ENCODE measurements at places on chromosomes 16 and 17. TPM values are rescaled to one million over a fixed set of nuclear protein-coding genes. Genes with fewer than 3 reads are reported as not detected.

GRCh38 chr17:80009391-80010282, 26.0 kb downstream of the TBC1D16 start:
- H3K27ac ChIP-seq, result no peak overlapping the region
- H3K4me1 ChIP-seq, result no peaks in the 10 kb centered on the region
- no peaks in the 10 kb centered on the region for H3K27me3 ChIP-seq
- DNase-seq, result no peak
- no peaks in the 10 kb centered on the region for H3K36me3 ChIP-seq
- no peak overlapping the region for H3K4me3 ChIP-seq

- peaks cover 23% of the 10 kb centered on the region for H3K36me3 ChIP-seq
- H3K27me3 ChIP-seq, result no peaks in the 10 kb centered on the region
- H3K4me3 ChIP-seq, result peak overlapping the region; percentile 76
- H3K27ac ChIP-seq, result peak overlapping the region; percentile 99
Observed at GRCh38 chr16:89316701-89317100, 99.2 kb downstream of the ZNF778 start.

GRCh38 chr17:59619035-59619297, 729 bp upstream of the CLTC start:
- no peaks in the 10 kb centered on the region for H3K27me3 ChIP-seq
- H3K4me3 ChIP-seq, result peak overlapping the region; percentile 99
- peaks cover 12% of the 10 kb centered on the region for H3K36me3 ChIP-seq
- no peak for DNase-seq
- peak overlapping the region; percentile 99 for H3K27ac ChIP-seq
- peaks cover 36% of the 10 kb centered on the region for H3K4me1 ChIP-seq

CAMKK1 gene
- 4.5 TPM for total RNA-seq

TSPAN10 gene
- total RNA-seq, result 0.99 TPM

DNA sequence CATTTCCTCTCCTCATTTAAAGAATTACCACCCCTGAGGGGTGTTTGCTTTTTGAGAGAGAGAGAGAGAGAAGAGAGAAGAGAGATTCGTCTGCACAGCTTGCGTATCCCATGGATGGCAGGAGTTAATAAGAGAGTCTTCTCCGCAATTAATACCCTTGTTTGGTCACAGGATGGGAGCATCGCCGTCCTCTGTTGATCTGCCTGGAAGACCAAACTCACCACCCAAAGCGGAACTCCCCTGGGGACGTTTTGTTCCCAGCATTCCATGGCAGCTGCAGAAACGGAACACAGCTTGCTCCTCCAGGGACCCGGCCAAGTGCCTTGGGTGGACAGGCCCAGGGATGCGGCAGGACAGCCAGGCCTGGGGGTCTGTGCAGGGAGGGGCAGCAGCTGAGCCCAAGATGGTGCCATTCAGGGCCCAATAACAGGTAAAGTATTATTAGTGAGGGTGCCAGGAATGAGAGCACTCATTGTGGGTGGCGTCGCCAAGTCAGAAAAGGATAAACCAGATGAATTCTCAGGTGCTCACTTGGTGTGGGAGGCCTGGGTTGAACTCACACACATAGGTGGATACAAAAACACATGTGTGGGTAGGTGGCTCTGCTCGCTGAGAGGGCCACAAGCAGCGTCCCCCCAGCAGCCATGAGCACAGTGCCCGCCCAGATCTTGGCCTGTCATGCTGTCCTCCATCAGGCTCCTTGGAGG, 83.1 kb downstream of the NT5M start:
- H3K27ac ChIP-seq, result no peak overlapping the region
- H3K36me3 ChIP-seq, result no peaks in the 10 kb centered on the region
- no peak overlapping the region for H3K4me3 ChIP-seq
- no peak for DNase-seq
- peaks cover 32% of the 10 kb centered on the region for H3K27me3 ChIP-seq
- H3K4me1 ChIP-seq, result peaks cover 8% of the 10 kb centered on the region

RHBDF1 gene
- total RNA-seq, result not detected

GRCh38 chr16:2765462-2766404, 11.3 kb downstream of the ELOB start:
- H3K27me3 ChIP-seq, result no peaks in the 10 kb centered on the region
- no peak for DNase-seq
- H3K36me3 ChIP-seq, result peaks cover 53% of the 10 kb centered on the region
- no peaks in the 10 kb centered on the region for H3K4me1 ChIP-seq

DNA sequence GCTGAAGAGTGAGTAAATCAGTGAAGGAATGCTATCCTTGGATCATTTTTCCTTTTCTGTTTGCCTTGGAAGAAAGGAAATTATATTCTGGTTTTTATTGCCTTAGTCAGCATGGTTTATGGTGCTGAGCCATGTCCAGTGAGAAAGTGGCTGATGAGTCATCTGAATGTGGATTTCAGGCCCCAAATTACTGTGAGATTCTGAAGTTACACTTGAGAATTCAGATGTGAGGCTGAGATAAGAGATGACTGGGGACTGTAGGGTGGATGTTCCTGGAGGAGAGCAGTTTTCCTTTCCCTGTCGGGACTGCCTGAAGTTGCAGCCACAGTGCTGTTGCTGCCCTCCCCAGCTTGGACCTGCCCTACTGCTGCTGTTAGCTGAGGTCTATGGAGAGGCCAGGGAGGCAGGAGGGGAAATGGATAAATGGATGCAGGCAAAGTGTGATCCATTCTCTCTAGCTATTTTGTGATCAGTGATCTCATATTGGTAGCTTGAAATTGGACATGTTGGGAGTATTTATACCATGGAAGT, 4.2 kb upstream of the MAP3K14 start:
- H3K4me3 ChIP-seq, result peak overlapping the region; percentile 25
- no peaks in the 10 kb centered on the region for H3K27me3 ChIP-seq
- peaks cover 39% of the 10 kb centered on the region for H3K4me1 ChIP-seq
- H3K36me3 ChIP-seq, result no peaks in the 10 kb centered on the region
- H3K27ac ChIP-seq, result peak overlapping the region; percentile 46

- peaks cover 2% of the 10 kb centered on the region for H3K27me3 ChIP-seq
- no peak overlapping the region for H3K27ac ChIP-seq
- no peak overlapping the region for H3K4me3 ChIP-seq
- H3K4me1 ChIP-seq, result no peaks in the 10 kb centered on the region
- DNase-seq, result no peak
- H3K36me3 ChIP-seq, result no peaks in the 10 kb centered on the region
Observed at GRCh38 chr16:65934443-65934842, 432.0 kb upstream of the CDH5 start.

- H3K4me3 ChIP-seq, result no peak overlapping the region
- H3K36me3 ChIP-seq, result no peaks in the 10 kb centered on the region
- H3K4me1 ChIP-seq, result peaks cover 2% of the 10 kb centered on the region
- peaks cover 2% of the 10 kb centered on the region for H3K27me3 ChIP-seq
- no peak overlapping the region for H3K27ac ChIP-seq
Observed at GRCh38 chr16:4792951-4793513, 2.1 kb upstream of the SMIM22 start.

GRCh38 chr17:45164734-45165269, 3.1 kb downstream of the HEXIM2 start:
- no peaks in the 10 kb centered on the region for H3K27me3 ChIP-seq
- H3K36me3 ChIP-seq, result peaks cover 6% of the 10 kb centered on the region
- H3K4me1 ChIP-seq, result peaks cover 23% of the 10 kb centered on the region
- H3K4me3 ChIP-seq, result no peak overlapping the region
- no peak overlapping the region for H3K27ac ChIP-seq

GDPD3 gene
- total RNA-seq, result 18.6 TPM

GRCh38 chr17:71790791-71791190, 330.0 kb upstream of the SOX9 start:
- no peak overlapping the region for H3K27ac ChIP-seq
- H3K36me3 ChIP-seq, result no peaks in the 10 kb centered on the region
- no peaks in the 10 kb centered on the region for H3K27me3 ChIP-seq
- no peaks in the 10 kb centered on the region for H3K4me1 ChIP-seq

RND2 gene
- total RNA-seq, result 0.14 TPM

ZNF469 gene
- total RNA-seq, result 1.2 TPM

DNA sequence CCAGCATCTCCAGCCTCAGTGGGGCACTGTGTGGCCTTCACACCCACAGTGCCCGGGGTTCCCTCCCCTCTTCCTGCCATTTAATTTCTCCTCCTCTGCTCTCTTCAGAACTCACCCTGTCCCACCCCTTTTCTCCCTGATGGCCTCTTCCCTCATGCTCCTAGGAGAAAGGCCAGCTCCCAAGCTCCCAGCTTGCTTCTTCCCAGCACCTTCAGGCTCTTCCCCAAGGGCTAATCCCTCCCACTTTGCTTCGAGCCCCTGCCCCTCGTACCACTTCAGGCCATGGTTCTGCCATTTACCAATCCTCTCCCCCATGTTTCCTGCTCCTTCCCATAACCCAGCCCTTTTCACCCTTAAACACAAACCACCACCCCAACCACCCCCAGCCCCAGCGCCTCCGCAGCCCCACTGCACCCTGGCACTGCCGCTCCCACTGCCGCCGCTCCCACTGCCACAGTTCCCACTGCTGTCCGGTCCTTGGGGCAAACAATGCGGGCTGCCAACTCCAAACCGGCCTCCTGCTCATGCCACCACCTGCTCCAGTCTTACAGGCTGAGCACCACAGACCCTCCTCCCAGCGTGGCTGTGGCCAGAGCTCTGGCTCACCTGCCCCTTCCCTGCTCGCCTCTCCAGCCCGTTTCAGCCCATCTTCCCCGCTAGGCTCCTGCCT, 28.6 kb downstream of the ADAM11 start:
- no peaks in the 10 kb centered on the region for H3K4me1 ChIP-seq
- H3K36me3 ChIP-seq, result no peaks in the 10 kb centered on the region
- H3K27ac ChIP-seq, result no peak overlapping the region
- H3K27me3 ChIP-seq, result peaks cover 4% of the 10 kb centered on the region
- no peak overlapping the region for H3K4me3 ChIP-seq

GGA3 gene
- 92.9 TPM for total RNA-seq

GRCh38 chr16:51030516-51030915, 120.6 kb downstream of the SALL1 start:
- H3K4me3 ChIP-seq, result no peak overlapping the region
- no peaks in the 10 kb centered on the region for H3K4me1 ChIP-seq
- no peaks in the 10 kb centered on the region for H3K27me3 ChIP-seq
- H3K36me3 ChIP-seq, result no peaks in the 10 kb centered on the region
- H3K27ac ChIP-seq, result no peak overlapping the region

- no peaks in the 10 kb centered on the region for H3K27me3 ChIP-seq
- peaks cover 28% of the 10 kb centered on the region for H3K36me3 ChIP-seq
- DNase-seq, result peak; percentile 86
Observed at GRCh38 chr17:8965394-8966168, at the start of gene PIK3R5. TSS of gene PIK3R5 (minus strand) at chr17:8965707. CDS start at chr17:8911494, 54,213 bp downstream.

DNA sequence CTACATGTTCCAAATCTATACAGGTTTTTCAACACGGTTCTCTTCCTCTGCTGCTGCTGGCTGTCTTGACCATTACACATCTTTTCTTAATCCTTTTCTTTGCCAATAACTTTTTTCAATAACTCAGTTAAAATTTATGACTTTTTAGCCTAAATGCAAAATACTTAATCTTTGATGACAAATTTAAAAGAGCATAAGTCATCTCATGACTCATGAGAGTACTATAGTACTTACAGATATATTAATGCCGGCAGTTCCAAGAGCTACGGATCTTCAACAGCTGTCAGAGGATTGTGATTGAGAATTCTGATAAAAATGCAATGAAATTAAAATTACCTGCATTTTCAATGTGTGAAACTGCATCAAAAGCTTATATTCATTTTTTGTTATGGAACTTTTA, 105.5 kb downstream of the KPNA2 start:
- no peaks in the 10 kb centered on the region for H3K36me3 ChIP-seq
- no peak overlapping the region for H3K4me3 ChIP-seq
- peaks cover 10% of the 10 kb centered on the region for H3K27me3 ChIP-seq

DNA sequence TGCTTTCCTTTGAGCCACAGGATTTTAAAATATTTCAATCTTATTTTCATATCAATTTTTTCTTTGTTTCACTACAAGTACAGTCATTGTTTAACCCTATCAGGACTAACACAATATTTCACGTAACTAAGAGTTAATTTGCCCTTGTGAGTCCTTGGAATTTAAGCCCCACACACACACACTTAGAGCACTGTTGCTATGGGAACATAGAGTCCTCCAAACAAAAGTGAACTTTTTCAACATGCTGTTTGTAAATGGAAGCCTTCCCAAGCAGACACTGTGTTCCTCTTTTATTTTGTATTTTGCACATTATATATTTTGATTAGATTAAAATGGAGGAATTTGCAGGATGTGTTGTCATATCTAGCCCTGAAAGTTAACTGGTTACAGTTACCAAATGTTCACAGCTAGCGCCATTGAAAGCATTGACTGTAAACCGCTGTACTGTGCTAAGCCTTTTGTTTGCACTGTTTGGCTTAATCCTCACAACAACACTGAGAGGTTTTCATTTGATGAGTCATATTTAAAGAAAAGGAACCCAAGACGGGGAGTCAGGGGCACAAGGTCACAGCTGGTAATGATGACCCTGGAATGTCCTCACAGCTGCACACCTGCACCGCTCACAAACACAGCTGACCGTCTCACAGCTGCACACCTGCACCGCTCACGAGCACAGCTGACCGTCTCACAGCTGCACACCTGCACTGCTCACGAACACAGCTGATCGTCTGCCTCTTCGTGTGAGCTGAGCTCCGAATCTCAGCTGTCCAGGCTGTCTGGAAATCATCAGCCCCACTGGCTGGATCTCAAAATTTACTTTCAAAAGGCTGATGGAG, 6.3 kb downstream of the HSBP1 start:
- no peak for DNase-seq
- no peaks in the 10 kb centered on the region for H3K27me3 ChIP-seq
- H3K4me1 ChIP-seq, result peaks cover 21% of the 10 kb centered on the region
- no peak overlapping the region for H3K4me3 ChIP-seq

GRCh38 chr16:74051-74746, 1.8 kb upstream of the RHBDF1 start:
- no peak for DNase-seq
- no peak overlapping the region for H3K27ac ChIP-seq
- no peak overlapping the region for H3K4me3 ChIP-seq
- peaks cover 19% of the 10 kb centered on the region for H3K4me1 ChIP-seq
- H3K27me3 ChIP-seq, result peaks cover 43% of the 10 kb centered on the region

DNA sequence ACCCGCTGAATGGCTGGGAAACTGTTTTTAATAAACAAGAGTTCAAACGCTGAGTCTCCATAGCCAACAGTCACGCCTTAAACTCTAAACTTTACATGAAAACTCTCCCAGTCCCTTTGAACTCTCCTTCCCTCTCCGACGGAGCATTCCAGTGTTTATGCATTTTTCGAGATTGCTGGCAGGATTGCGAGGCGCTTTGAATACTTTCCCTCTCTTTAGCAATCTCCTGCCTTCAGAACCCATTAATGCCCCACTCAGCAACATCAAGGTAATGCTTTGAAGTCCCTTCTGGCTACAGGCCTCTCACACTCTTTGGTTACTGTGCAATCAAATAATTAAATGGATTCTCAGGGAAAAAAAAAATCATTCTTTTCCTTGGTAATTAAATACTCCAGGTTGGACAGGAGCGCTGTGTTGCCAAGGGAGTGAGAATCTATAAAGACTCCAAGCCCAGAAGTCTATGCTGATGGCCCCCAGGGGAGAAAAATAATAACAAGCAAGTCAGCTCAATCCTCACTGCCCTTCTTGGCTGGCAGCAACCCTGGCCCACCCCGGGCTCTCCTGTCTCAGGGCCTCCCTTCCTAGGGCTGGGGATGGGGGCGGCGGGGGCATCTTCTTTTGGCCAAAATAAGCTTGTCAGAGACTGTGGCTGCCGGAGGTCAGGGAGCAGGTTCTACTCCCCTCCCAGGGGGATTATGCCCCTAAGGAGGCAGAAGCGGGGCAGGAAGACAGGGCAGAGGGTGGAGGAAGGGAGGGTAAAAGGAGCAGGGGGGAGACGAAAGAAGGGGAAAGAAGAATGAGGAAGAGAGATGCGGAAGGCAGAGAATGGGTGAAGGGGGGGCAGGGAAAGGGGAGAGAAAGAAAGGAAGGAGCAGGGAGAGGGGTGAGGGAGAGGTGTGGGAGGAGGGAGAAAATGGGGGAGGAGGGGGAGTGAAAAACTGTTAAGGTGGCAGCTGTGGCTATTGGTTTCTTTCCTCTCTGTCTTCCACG, 45.2 kb downstream of the AXIN2 start:
- peaks cover 34% of the 10 kb centered on the region for H3K27me3 ChIP-seq
- H3K27ac ChIP-seq, result no peak overlapping the region
- H3K36me3 ChIP-seq, result no peaks in the 10 kb centered on the region
- DNase-seq, result no peak

Data from activated naive CD8-positive, alpha-beta T cell treated with anti-CD3 and anti-CD28 coated beads, Interleukin-2, amount 10 ng/mL, durations not matched to agents 7 days and 5 days (primary cell).